Stimulated activated CD8-positive, alpha-beta memory T cell treated with anti-CD3 and anti-CD28 coated beads, Interleukin-2, amount 100 ng/mL, for 1 hour (primary cell): ENCODE measurements at places on chromosomes 5 and 9.

DNA sequence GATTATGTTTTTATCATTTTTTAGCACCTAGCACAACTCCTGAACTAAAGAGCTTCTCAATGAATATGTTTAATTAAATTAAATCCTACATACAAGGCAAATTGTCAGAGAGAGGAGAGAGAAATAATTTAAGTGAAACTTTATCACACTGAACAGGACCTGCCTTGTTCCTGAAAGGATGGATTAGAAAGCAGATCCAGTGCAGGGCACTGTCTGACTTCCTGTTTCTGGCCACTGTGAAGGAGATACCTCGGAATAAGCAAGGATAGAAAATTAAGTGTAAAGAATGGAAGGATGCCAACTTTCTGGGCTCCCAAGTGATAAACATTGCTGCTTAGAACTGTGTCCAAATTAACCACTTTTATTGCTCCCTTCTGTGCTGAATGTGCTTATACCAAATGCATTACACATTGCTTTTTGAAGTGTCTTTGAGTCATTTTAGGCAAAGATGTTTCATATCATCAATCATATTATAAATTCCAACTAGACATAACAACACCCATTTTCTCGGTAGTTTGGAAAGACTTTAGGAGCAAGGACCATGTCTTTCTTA, 89.1 kb upstream of the SPDL1 start:
- DNase-seq = no peak

DNA sequence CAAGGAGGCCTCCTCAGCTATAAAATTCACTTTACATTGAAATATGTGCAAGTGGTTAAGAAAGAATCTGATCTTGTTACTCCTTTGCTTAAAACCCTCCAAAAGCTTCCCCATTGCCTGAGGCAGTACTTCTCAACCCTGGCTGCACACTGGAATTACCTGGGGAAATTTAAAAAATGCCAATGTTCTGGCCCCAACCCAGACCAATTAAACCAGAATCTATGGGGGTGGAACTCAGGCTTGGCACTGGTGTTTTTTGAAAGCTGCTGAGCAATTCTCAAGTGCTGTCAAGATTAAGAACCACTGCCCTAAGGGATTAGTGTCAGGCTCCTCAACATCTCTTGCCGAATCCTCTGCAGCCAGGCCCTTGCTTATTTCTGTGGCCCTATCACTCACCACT, 269.6 kb downstream of the ELAVL2 start:
- DNase-seq = no peak

DNA sequence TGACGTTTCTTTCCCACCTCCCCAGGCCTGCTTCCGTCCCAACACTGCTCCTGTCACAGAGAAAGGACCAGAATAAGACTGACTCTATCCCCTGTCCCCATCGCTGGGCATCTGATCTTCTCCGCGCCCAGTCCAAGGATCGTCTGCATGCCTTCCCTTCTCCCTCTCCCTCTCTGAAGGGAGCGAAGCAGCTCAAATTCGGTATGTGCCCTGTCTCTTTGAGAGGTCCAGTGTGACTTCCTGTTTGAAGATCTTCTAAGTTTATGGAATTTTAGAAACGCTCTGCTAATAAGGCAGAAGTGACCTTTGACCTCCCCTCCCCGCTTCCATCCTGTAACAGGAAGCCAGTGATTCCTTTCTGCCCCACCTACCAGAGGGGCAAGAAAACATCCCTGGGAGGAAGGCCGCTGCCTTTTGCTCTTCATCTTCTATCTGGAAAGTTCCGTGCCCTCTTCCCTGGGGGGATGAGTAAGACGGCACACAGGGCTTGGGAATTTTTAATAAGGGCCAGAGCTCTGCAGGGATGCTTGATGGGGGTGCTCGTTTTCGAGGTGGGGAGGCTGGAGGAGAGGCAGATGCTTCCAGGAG, 40.7 kb upstream of the RNU6ATAC start:
- no peak for DNase-seq

DNA sequence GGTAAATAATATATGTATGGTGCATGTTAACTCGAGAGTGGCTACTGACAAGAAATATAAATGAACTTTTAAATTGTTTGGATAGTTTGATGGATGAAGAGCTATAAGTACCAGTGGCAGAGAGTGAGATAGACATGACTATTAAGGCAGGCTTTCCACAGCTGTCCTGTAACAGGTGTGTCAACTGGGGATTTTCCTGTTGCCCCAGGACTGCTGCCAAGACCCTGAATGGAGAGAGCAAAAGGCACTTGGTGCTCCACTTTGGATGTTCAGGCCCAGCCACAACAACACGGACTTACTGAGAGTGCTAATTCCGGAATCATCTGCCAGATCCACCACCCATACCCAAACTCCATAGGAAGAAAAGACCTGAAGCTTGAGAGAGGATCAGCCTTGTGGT, 215.1 kb downstream of the SEC61B start:
- no peak for DNase-seq

DNA sequence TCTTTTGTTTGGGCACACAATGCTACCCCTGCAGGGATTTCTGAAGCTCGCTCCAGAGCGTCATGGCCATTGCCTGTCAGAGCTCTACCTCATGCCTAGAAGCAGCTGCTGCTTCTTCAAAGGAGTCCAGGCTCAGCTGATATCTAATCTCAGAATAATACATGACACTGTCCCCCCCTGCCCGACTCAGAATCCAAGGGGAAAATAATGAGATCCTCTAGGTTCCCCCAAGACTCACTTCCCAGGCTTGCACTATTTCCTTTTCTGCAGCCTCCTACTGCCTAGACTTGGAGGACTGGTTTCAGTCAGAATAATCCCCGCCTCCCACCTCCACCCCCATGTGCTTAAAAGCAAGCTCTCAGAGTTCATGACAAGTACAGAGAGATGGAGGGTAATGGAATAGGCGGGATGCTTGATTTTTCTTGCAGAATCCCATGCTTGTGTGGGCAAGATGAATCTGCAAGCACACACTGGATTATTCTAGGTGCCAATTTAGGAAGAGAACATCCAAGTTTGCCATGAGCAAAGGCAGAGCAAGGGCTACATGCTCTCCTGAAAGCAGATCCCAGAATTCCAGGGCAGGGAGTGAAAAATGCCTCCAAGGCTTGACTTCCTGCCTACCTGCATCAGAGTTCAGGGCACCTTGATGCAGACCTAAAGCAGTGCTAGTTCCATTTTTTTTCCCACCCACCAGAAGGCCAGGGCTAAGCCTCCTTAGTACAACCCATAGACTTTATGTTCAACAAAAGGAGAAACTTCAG, 97.4 kb upstream of the IFNK start:
- no peak for DNase-seq

GRCh38 chr5:54671111-54671531, 153.6 kb downstream of the SNX18 start:
- DNase-seq = no peak

GRCh38 chr5:75472973-75473372, 38.5 kb downstream of the CERT1 start:
- no peak for DNase-seq

- DNase-seq = no peak
Observed at GRCh38 chr5:117315170-117315569, 740.5 kb upstream of the SEMA6A start.

- no peak for DNase-seq
Observed at GRCh38 chr5:42994246-42994554, 45.9 kb downstream of the ANXA2R start.

DNA sequence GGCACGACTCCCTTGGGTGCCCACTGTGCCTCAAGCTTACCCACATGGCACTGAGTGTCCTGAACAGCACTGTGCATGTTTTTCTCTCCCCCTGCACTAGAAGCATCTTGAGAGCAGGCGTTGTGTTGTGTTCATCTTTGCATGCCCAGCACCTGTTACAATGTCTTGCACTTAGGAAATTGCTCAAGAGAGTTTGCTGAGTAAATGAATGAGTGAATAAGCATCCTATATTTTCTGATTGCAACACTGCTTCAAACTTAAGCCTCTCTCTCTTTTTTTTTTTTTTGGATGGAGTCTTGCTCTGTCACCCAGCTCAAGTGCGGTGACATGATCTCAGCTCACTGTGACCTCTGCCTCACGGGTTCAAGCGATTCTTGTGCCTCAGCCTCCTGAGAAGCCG, 94.5 kb downstream of the LMNB1 start:
- DNase-seq = no peak

DNA sequence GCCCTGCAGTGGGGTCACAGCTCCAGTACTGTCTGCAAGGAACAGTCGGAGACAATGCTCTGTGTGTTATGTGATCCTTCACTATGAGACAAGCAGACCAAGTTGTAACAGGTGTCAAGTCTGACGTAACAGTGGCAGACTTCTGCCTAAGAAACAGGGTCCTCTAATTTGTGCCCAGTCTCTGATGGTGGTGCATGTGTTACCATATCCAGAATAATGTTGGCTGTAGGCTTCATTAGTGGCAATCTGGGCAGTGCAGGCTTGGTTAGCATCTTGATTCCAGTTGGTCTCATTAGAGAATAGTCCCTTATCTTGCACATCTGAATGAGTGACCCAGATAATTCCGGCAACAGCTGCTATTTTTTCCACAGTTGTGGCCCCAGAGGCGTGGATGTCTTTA, 33.8 kb downstream of the ZNF131 start:
- DNase-seq = no peak

DNA sequence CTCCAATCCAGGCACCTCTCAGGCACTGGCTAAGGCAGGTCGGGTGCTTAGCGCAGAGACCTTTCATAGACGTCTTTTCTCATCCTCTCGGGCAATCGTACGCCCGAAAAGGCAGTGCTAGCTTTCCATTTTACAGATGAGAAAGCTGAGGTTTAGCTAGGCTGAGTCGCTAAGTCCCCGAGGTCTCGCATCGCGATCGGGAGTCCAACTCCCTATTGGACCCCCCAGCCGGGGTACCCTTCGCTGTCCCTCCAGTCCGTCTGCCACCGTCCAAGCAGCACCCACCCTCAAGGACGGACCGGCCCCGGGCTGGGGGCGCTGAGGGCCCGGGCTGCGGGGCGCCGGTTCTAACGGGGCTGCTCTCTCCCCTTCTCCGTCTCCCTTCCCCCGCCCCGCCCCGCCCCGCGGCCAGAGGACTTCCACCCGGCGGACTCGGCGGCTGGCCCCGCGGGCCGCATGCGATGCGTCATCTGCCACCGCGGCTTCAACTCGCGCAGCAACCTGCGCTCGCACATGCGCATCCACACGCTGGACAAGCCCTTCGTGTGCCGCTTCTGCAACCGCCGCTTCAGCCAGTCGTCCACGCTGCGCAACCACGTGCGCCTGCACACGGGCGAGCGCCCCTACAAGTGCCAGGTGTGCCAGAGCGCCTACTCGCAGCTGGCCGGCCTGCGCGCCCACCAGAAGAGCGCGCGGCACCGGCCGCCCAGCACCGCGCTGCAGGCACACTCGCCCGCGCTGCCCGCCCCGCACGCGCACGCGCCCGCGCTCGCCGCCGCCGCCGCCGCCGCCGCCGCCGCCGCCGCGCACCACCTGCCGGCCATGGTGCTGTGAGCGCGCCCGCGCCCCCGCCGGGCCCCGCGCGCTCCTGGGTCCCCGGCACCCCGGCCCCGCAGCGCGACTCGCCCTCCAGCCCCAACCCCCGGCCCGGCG, 12.5 kb upstream of the EXOSC2 start:
- DNase-seq = no peak
